GM10248 (cell line): ENCODE measurements at places on chromosomes 3 and 15.

DNA sequence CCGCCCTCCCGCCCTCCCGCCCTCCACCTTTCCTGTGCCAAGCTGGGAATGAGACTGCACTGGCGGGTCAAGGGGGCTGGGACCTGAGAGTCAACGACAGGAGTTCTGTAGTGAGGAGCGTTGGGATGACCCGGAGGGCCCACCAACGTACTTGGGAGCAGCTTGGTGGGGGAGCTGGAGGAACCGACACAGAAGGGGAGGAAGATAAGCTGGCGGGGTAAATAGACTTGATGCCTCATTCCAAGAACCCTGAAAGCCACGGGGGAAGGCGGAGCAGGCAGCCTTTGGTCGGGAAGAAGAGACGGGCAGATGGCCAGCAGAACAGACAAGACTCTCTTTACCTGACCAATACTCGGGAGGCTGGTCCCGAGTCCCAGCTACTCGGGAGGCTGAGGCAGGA is 277 bp downstream of the FMN1 start:
- no peak for DNase-seq

- no peak for DNase-seq
These were observed 233.5 kb upstream of the DCBLD2 start for GRCh38 chr3:99134986-99135385.

GRCh38 chr3:102090721-102091045 is 241.4 kb downstream of the NFKBIZ start:
- DNase-seq = no peak

GRCh38 chr15:27235161-27235560 is 264.2 kb downstream of the GABRG3 start:
- no peak for DNase-seq

DNA sequence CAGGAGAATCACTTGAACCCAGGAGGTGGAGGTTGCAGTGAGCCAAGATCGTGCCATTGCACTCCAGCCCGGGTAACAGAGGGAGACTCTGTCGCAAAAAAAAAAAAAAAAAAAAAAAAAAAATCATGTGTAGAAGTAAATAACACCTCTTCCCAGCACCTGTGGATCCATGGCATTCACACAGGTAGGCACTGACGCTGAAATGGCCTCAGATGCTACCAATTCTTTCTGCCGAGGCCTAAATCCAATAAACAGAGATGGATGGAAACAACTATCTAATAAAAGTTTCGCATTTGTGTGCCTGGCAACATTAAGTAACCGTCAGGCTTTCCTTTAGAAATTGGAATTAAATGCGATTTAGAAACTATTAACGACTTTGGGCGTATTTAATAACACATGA is 10.3 kb upstream of the LRRC2 start:
- no peak for DNase-seq

DNA sequence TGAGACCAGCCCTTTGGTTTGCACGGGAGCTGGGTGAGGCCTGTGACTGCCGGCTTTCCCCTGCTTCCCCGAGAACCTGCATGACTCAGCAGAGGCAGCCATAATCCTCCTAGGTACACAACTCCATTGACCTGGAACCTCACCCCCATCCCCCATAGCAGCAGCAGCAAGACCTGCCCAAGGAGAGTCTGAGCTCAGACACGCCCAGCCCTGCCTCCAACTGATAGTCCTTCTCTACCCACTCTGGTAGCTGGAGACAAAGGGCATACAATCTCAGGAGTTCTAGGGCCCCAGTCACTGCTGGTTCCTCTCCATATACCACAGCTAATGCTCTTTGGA is 141.0 kb upstream of the ARHGEF26 start:
- no peak for DNase-seq

DNA sequence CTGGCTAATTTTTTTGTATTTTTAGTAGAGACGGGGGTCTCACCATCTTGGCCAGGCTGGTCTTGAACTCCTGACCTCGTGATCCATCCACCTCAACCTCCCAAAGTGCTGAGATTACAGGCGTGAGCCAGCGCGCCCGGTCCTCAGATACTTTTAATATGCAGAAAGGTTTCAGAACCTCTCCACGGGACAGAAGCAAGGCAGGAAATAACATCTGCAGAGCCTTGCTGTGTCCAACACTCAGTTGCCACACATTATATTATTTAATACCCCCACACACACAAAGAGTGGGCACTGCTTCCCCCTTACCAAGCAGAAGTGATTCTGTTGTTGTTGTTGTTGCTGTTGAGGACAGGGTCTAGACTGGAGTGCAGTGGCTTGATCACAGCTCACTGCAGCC is 28.0 kb downstream of the OSBPL10 start:
- no peak for DNase-seq

GRCh38 chr3:68904578-68904977 is 27.8 kb downstream of the TAFA4 start:
- DNase-seq = no peak

- no peak for DNase-seq
These were observed 515.2 kb upstream of the CCDC54 start for GRCh38 chr3:106862067-106862466.

DNA sequence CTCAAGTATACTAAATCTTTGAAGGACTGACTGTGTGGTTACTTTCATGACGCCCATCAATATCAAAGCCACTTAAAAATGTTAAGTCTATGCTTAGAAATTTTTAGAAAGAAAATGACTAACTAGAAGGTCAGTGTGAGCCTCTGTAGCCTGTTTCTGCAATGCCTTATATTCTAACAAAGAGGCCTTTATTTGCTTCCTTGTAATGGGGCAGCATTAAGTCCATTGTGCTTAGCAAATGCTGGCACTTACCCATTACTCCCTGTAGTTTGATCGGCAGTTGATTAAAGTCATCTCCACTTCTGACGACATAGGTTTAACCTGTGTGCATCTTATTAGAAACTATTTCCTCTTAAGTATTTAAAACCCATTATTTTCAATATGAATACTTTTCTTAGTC is 91.6 kb upstream of the FAM98B start:
- no peak for DNase-seq

GRCh38 chr3:4396006-4396405 is 71.1 kb downstream of the SUMF1 start:
- DNase-seq = no peak

DNA sequence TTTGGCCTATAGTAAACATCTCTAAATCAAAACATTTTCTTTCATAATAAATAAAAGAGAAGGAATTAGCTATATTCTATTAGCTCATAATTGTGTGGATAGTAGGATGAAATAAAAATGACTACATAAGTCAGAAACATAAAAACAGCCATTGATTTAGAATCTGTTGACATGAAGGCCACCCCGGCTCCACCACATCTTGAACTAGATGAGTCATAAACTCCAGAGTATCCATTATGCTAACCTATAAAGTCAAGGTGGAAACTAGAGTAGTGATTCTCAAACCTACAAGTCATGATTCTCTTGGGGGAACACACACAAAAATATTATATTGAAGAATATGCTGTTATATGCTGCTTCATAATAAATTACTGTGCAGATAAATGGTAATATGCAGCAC is 831.0 kb downstream of the TUSC7 start:
- DNase-seq = no peak

DNA sequence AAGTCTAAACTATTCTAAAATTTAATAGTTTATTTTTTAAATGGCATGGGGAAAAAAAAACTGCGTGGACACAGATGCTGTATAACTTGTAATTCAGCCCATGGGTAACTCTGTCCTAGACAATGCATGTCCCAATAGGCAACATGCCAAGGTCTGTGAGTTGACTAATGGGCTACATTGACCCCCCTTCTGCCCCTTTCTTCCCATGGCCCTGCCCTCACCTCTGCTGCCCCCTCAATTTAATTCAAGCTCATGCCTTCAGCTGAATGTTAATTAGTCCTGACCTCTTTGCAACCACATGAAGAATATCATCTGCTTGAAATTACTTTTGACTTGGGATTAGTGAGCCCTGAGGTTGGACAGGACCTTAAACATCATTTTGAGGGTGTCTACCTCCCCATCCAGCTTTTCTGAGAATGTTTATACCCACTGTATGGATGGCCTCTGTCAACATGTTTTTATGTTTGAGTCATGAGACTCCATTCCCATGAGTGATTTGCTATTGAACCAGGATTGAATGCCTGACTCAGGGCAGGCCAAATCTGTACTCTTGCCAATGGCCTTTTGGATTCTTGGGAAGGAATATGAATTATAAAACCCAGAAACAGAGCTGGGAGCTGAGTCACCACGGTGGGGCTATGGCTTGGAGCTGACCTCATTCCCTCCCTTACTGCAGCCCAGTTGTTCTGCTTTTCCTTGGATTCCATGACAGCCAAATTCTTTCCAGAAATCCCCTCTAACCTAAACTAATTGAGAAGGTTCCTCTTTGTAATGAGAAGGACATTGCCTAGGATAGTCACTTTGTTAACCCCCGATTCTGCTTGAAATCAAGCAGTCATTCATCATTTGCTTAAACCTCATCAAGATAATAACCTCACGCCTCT is 33.5 kb upstream of the PDE8A start:
- no peak for DNase-seq

GRCh38 chr15:92305343-92305742 is 88.3 kb upstream of the ST8SIA2 start:
- DNase-seq = no peak

- no peak for DNase-seq
These were observed 749.0 kb downstream of the NSUN3 start for GRCh38 chr3:94811836-94812235.

- peak; percentile 29 for DNase-seq
These were observed 178.5 kb downstream of the SMAD6 start for GRCh38 chr15:66880380-66881155.

DNA sequence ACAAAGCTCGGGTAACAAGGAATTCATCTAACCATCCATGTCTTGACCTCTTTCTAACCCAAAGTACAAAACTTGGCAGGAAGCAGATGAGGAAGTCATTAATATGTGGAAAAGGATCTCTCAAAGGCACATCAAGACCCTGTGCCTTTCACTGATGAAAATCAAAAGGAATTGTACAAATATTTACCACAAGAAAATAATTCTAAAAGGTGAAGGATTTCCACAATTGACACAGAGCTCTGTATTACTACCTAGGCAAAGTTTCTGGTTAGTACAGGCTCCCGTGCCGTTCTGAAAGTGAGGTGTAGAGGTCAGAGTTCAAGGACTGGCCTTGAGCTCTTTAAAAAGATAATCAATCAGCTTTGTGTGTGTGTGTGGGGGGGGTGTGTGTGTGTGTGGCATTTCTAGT is 239.7 kb upstream of the ICE2 start:
- DNase-seq = no peak

DNA sequence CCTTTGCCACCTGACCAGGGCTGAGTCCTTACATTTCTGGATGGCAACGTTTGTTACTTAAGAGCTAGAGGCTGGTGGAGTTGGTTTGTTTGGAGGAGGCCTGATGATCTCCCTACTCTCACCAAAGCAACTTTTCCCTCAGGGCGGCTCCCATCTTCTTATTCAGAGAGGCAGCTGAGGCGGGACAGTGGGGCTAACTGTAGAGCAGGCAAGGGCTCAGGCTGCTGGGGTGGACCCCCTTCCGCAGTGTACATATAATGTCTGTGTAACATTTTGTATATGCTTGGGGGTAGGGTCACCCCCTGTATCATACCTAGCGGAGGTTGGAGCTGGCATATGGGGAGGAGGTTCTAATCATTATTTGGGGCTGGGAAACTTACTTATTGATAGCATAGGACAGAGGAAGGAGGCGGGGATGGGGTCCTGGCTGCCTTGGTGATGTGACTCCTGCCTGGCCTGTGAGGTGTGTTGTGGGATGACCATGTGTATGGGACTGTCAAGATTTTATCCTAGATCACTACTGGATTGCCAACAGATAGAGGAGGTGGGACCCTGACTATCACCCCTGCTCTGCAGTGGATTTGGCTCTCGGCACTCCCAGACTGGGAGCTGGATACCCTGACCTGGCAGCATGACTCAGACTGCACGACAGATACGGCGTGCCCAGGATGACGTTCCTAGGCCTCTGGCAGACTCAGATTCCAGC is 52.5 kb upstream of the UBE2Q2 start:
- no peak for DNase-seq

DNA sequence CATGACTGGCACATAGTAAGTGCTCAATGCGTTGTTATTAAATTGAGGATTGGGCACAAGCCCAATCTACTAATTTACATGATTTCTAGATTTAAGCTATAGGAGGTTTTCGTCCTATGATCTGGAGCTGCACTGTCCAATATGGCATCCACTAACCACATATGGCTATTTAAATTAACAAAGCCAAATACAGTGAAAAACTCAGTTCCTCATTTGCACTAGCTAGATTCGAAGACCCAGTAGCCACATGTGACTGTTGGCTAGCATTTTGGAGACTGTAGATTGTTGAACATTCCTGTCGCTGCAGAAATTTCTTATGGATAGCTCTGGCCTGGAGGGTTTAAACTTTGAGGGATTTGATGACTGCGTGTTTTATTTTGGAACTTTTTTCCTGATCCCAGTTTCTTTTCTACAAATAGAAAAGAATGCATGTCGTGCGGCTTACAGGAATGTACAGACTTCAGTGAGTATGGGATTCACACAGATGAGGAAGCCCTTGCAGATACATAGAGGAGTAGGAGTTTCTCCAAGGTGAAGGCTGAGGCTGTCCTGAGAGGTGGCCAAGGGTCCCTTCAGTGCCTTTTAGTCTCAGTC is 82.8 kb downstream of the SLCO3A1 start:
- no peak for DNase-seq

- DNase-seq = no peak
These were observed 21.9 kb downstream of the LSAMP start for GRCh38 chr3:116423374-116423773.

GRCh38 chr15:50134524-50135024 is 15.5 kb upstream of the ATP8B4 start:
- DNase-seq = no peak

GRCh38 chr15:100483370-100483769 is 45.4 kb downstream of the CERS3 start:
- DNase-seq = no peak

GRCh38 chr3:116139641-116140040 is 305.6 kb downstream of the LSAMP start:
- DNase-seq = no peak
